ENCODE measurements at places on chromosomes 5 and 9.

GRCh38 chr5:16580382-16580781 lies 36.4 kb downstream of the RETREG1 start:
- DNase-seq: no peak

DNA sequence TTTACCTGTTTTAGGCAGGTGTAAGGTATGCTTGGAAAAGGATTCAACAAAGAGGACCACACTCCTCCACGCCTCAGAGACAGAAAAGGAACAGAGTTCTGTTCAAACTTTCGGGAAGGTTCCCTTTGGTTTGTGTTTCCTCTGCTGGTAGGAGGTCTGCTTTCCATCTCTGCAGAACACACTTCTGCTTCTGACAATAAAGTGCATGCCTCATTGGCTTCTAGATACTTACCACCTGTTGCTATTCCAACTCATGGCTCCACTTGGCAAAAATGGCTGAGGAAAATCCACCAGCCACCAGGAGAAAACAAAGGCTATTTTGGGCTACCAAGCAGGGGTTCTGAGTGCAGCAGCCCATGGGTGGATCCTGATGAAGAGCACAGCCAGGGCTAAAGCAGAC lies 112.7 kb downstream of the NRG2 start:
- no peak for DNase-seq

GRCh38 chr9:34267660-34268059 lies 61.4 kb downstream of the KIF24 start:
- DNase-seq: no peak

GRCh38 chr9:114680259-114681001 lies 1.6 kb downstream of the TEX48 start:
- DNase-seq: no peak

DNA sequence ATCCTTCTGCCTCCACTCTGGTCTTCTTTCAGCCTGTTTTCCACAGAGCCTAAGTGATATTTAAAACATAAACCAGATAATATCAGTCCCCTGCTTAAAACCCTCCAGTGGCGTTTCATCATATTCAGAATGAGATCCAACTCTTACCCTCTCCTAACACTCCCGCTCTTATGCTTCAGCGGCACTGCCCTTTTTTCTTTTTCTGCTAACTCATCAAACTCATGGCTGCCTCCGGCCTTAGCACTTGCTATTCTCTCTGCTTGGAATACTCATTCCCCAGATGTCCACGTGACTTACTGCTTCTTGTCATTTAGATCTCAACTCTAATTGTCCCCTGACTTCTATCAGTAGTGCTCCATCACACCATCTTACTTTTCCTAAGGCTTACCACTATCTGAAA lies 73.6 kb downstream of the PIP5K1B start:
- DNase-seq: no peak

GRCh38 chr5:16392718-16393117 lies 72.9 kb downstream of the ZNF622 start:
- DNase-seq: no peak

DNA sequence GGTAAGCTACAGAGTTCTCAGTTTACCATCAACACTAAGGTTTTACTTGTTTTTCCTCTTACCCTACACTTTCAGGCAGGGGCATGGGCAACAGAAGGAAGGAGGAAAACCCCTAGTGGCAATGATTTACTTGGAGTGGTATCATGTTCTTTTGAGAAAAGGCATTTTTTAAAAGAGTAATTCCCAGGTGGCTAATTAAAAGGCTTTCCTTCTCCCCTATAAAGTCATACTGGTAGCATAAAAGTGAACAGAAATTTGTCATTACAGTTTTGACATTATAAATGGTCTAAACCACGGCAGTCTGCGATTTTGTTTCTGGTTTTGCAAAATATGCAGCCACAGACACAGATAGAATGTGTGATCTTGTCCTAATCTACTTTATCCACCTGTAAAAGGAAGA lies 30.9 kb upstream of the OR2K2 start:
- DNase-seq: no peak

GRCh38 chr5:81819556-81820317 lies 68.8 kb upstream of the SSBP2 start:
- no peak for DNase-seq

GRCh38 chr5:26791433-26791832 lies 247.0 kb downstream of the CDH9 start:
- DNase-seq: no peak

- no peak for DNase-seq
These were observed 147.3 kb downstream of the PARP8 start for GRCh38 chr5:50813691-50814090.

- DNase-seq: no peak
These were observed 36.9 kb downstream of the CLINT1 start for GRCh38 chr5:157821822-157822622.

DNA sequence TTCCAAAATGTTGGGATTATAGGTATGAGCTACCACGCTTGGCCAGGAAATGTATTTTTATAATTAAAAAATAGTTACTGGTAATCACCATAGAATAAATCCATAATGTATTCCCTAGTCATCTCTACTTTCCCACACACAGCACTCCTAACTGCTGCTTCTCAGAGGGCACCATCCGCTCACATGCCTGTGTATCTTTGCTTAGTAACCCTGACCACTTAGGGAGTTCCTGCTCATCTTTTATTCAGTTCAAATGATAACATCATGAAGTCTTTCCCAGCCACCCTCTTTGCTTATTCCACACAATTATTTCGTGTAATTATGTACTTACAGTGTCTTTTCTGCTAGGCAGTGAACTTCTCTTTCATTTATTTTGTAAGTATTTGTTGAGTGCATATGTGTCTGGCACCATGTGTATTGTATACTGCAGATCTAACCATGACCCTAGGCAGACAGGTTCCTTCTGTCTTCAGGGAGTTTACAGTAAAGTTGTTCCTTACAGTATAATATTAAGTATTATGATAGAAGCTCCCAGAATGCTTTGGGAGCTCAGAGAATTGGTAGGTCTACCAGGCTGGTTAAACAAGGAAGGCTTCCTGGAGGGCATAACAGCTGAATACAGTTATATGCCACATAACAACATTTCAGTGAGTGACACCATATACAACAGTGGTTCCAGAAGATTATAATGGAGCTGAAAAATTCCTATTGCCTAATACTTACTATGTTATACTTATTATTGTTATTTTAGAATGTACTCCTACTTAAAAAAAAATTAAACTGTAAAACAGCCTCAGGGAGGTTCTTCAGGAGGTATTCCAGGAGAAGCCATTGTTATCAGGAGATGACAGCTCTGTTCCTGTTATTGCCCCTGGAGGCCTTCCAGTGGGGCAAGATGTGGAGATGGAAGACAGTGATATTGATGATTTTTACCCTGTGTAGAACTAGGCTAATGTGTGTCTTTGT lies 39.2 kb downstream of the DCAF10 start:
- DNase-seq: no peak

GRCh38 chr5:52910071-52910470 lies 79.1 kb upstream of the ITGA2 start:
- DNase-seq: no peak

- no peak for DNase-seq
These were observed 492.8 kb upstream of the SMC2 start for GRCh38 chr9:103601287-103601686.

GRCh38 chr5:33854733-33855151 lies 37.0 kb downstream of the ADAMTS12 start:
- DNase-seq: no peak

- DNase-seq: peak; percentile 30
These were observed 75.7 kb downstream of the PIP5K1B start for GRCh38 chr9:68780720-68781119.

DNA sequence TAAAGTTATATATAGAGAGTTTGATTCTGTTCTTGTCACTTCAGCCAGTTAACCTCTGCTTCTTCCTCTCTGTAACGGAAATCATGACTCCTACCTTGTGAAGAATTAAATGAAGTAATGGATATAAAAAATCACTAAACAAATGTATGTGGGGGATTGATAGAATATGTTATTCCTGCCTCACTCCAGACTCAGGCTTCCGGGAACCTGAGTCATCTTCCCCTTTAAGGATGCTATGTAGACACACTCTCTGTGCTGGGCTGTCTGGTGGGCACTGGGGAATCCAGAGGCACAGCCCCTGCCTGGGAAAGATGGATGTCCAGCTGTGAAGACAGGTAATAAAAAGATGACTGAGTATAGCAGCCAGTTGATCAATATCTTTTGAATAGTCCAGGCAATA lies 77.4 kb downstream of the ZNF618 start:
- DNase-seq: no peak

GRCh38 chr5:75412111-75412990 lies 75.3 kb downstream of the HMGCR start:
- DNase-seq: no peak

DNA sequence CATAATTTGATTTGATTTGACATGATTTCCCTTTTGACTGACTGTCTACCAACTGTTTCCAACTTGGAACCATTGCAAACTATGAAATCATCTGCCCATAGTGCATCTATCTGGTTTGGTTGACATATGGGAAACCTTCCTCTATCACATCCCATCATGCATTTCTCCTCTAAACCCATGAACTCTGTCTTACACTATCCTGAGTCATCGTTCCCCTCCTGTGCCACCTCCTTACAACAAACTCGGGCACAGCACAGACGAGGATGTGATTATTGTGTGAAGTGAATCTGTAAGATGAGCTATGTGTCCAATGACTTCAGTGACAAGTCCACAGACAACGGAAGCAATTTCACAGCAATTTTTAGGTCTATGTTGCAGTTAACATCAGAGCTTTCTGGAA lies 126.1 kb downstream of the NPR3 start:
- no peak for DNase-seq
